ENCODE measurements at places on chromosomes 11 and 22.

- DNase-seq: no peak
These were observed 126.3 kb upstream of the ASPHD2 start for GRCh38 chr22:26302726-26303125.

GRCh38 chr11:75283391-75283931 is 42.9 kb downstream of the TPBGL start:
- DNase-seq: no peak

DNA sequence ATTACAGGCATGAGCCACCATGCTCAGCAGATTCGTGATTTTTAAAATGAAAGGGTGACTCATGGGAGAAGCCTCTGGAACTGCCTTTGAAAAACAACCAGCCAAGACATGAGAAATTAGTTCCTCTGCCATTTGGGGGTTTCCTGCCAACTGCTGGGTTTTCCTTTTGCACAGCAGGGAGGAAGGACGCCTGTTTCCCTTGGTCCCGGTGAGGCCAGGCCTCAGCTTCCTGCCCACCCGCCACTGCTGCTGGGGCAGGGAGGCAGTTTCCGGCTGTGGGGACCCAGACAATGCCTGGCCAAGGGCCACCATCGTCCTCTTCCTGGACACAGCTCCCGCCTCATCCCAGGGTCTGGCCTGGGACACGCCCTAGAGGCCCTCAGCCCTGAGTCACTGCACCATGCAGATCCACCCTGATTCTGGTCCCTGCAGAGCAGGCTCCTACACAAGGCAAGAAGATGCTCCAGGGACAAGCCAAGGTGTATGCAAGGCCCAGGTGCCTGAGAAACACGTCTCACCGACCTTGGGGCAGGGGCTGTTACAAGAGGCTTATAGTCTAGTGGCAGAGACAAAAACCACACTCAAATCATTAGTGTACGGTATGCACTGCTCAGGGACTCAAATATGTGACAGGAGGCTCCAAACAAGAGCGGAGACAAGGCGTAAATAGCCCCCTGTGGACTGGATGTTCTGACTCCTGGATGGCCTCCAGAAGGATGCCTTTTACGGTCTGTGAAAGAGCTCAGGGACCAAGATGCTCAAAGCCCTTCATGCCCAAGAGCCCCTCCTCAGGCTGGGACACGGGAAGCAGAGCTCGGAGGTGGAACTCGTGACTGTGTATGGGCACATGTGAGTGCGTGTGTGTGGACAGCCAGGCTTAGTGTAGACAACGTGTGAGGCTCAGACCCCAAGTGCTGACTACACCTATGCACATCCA is 10.0 kb downstream of the PPM1F start:
- no peak for DNase-seq

DNA sequence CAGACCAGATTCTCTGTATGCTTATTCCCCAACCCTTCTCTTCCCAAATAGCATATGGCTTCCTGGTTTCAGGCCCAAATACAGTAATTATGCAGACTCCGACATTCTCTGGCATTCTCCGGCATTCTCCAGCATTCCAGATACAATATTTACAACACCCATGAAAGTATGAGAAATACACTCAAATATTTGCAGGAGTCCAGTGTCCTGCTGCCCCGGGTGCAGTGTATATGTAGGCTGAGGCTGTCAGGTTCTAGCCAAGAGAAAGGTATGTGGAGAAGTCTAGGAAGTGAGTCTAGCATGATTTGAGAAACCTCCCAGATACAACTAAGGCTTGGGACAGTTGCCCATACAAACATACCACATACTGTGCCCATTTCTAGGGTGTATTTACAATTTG is 160.7 kb downstream of the SOX6 start:
- DNase-seq: no peak

GRCh38 chr11:67351275-67352005 is 1.9 kb downstream of the POLD4 start:
- DNase-seq: peak; percentile 55

GRCh38 chr22:46984751-46985506 is 222.5 kb downstream of the TBC1D22A start:
- no peak for DNase-seq

DNA sequence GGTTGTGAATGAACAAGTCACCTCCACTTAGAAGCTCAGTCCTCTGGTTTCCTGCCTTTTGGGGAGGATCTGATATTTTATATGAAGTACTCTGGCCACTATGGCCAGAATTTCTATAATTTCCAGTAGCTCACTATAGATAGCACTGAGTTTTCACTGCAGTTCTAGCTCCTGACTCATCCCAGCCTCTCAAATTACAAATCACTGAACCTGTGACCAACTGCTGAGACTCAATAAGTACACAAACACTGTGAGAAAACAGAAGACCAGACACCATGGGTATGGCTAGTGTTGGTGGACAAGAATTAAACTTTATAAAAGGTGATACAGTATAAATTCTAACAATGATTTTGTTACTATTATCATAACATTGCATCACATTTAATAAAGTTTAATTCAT is 47.1 kb upstream of the UCP3 start:
- no peak for DNase-seq

GRCh38 chr11:44437122-44437521 is 127.2 kb upstream of the ALX4 start:
- DNase-seq: no peak

DNA sequence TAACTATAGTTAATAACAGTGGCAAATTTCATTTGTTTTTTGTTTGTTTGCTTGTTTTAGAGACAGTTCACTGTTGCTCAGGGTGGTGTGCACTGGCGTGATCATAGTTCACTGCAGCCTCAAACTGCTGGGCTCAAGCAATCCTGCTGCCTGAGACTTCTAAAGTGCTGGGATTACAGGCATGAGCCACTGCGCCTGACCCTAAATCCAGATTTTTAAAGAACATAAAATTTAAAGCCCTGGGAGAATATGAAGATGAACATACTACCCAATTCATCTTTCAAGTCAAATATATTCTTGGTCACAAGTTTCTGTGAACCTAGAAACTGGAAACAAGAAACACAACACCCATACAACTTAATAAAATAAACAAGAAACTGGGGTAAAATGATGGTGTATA is 28.1 kb downstream of the RRAS2 start:
- no peak for DNase-seq

DNA sequence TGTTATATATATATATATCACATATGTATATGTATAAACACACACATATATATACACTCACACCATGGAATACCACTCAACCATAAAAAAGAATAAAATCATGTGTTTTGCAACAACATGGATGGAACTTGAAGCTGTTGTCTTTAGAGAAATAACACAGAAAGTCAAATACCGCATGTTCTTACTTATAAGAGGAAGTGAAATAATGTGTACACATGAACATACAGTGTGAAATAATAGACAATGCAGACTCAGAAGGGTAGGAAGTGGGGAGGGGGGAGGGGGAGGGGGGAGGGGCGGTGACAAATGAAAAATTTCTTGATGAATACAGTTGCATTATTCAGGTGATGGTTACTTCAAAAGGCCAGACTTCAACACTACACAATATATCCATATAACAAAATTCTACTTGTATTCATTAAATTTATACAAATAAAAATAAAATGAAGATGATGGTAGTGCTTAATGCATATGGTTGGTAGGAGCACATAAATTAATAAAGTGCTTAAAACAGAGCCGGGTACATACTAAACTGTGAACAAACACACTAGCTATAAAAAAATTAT is 5.8 kb upstream of the OR5B2 start:
- DNase-seq: no peak

DNA sequence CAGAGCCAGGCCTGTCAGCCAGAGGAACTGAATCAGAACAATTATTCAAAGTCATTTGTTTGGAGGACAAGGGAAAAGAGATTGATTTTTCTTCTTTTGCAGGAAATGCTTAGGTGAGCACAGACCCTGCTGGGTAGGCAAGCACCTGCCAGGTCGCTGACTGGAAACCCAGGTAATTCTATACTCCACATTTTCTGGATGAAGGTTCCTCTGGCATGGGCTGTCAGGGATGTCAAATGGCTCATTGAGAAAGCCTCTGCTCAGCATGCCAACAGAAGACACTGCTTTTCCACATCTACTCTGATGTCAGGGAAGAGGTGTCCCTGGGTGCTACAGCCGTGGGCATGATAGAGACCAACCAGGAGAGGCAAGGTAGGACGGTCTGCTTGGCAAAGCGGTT is 166.7 kb upstream of the SYN3 start:
- no peak for DNase-seq

- no peak for DNase-seq
These were observed 9.0 kb upstream of the PANX3 start for GRCh38 chr11:124602193-124602592.

- peak; percentile 72 for DNase-seq
These were observed 844 bp downstream of the PCF11 start for GRCh38 chr11:83157594-83158356.

DNA sequence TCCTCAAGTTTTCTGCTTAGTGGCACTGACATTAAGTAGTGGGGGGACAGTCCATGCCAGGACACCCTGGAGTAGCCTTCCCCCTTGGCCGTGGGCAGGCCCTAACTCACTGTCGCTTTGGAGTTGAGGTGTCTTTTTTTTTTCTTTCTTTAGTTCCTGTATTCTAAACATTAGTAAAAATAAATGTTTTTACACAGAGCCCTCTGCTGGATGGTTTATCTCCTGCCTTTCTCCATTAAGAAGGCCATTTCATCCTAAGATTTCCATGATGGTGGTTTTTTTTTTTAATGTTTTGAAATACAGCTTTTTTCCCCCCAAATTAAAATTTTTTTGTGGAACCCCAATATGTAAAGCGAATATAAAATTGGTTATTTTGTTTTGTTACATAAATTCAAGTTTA is 1.8 kb upstream of the TIGD3 start:
- DNase-seq: no peak

GRCh38 chr22:23898006-23898974 is 4.1 kb downstream of the MIF start:
- no peak for DNase-seq

GRCh38 chr11:32597921-32598320 is 14.3 kb downstream of the EIF3M start:
- DNase-seq: no peak

DNA sequence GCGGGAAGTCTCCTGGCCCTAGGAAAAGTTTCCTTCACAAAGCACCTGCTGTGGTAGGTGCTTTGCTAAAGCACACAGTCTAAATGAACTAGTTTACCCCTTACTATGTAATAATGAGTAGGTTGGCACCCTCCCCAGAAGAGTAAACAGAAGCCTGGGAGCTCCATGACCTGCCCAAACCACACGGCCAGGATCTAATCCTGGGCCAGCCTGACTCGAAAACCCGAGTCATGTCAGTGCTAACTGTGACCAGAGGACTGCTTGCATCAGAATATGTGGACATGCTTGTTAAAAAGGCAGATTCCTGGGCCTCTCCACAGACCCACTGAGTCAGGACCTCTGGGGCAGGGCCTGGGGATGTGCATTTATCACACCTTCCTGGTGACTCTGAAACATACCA is 67.7 kb downstream of the PANX1 start:
- no peak for DNase-seq

DNA sequence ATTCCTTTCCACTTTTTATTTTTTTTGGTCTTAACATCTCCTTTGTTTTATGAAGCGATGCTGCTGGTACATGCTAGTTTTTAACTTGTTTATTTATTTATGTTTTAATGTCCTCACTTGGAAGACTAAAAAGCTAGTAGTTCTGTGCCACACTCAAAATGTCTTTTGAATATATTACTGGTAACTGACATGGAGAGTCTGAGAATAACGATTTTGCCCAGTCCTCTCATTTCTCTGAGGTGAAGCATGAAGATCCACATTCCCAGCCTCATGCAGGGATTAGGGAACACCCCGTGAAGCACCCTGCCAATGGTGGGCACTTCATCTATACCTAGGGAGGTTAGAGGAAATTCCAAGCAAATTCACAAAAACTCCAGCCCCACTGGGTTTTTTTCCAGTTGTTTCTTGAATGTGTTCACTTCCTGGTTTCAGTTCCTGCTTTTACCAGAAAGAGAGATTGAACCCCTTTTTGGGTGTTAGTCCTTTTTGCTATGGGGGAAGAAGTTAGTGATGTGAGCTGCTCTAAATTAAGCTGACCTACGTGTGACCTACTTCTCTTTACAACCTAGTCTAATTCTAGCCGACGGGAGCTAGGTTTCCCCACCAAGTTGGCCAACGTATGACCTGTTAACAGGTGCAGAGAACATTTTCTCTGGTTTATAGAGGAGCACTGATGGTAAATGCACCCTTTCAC is 106.1 kb downstream of the SLC1A2 start:
- no peak for DNase-seq

DNA sequence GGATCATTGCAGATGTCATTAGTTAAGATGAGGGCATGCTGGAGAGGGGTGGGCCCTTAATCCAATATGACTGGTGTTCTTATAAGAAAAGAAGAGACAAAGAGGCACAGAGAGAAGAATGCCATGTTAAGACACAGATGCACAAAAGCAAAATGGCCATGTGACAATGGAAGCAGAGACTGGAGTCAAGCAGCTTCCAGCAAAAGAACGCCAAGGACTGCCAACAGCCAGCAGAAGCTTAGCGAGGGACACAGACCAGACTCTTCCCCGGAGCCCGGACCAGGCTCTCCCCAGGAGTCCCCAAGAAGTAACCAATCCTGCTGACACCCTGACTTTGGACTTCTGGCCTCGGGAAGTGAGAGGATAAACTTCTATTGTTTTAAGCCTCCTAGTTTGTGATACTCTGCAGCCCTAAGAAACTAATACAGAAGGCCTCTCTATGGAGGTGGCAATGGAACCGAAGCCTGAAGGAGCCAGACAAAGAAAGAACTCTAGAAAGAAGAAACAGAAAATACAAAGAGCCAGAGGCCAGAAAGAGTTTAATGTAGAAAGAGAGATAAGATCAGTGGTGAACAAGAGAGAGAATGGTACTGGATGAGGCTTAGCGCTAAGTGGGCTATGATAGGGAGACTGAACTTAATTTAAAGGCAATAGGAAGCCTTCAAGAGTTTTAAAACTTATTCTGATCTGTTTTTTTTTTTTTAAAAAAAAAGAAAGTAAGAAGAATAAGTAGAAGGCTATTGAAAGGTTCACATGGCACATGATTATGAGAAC is 27.7 kb downstream of the PRCP start:
- no peak for DNase-seq

- peak; percentile 85 for DNase-seq
These were observed 553 bp upstream of the USP47 start for GRCh38 chr11:11841116-11841722.

DNA sequence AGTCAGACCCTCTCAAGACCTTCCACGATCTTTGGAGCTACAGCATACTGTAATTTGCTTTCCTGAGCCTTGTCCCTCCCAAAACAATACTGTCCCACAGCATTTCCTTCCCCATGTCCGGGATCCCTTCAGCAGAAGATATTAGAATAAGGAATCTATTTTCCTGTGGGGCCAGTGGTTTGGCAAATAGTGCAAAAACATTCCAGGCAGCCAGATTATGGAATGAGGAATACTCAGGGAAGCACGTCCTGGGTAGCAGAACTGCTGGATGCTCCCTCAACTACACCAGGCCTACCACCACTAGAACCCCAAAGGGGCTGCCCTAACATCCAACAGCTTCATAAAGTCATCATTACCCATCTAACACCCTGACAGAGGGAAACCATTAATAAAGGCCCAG is 61.5 kb downstream of the AAMDC start:
- no peak for DNase-seq

- DNase-seq: no peak
These were observed 26.9 kb upstream of the CBX7 start for GRCh38 chr22:39179401-39179827.
